ENCODE measurements at places on chromosomes 16 and 17.
A peak's percentile ranks its signal among the peaks of the same experiment; 100 is the strongest.

- DNase-seq: no peak
Observed at GRCh38 chr17:63480192-63480784, 3.4 kb downstream of the ACE start.

GRCh38 chr17:78364436-78365281, 4.8 kb upstream of the SOCS3 start:
- no peak for DNase-seq

DNA sequence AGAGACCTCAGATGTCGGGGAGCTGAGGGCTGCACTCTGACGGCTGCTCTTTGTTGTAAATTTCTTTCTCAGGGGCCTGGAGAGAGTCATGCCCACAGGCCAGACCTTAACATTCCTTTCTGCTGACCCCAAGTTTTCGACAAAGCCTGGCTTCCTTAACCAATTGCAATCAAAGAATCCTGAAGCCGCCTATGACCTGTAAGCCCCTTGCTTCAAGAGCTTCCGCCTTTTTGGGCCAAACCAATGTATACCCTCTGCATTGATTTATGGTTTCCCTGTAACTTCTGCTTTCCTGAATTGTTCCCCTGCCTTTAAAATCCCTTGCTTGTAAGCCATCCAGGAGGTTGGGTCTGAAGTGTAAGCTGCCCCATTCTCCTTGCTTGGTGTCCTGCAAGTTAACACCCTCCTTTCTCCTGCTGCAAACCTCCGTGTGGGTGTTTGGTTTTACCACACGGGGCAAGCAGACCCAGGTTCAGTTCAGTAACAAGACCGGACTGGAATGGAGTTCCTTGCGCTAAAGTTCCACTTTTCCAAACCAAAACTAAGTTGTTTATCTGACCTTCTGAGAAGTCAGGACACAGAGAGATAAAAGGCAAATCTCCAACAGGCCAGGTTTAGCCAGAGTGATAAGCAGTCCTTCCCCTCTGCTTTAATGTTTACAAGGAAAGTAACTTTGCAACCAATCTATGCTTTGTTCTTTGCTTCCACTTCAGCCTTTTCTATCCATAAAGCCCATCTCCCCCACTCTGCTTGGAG, 141.6 kb downstream of the KCNJ12 start:
- no peak for DNase-seq

DNA sequence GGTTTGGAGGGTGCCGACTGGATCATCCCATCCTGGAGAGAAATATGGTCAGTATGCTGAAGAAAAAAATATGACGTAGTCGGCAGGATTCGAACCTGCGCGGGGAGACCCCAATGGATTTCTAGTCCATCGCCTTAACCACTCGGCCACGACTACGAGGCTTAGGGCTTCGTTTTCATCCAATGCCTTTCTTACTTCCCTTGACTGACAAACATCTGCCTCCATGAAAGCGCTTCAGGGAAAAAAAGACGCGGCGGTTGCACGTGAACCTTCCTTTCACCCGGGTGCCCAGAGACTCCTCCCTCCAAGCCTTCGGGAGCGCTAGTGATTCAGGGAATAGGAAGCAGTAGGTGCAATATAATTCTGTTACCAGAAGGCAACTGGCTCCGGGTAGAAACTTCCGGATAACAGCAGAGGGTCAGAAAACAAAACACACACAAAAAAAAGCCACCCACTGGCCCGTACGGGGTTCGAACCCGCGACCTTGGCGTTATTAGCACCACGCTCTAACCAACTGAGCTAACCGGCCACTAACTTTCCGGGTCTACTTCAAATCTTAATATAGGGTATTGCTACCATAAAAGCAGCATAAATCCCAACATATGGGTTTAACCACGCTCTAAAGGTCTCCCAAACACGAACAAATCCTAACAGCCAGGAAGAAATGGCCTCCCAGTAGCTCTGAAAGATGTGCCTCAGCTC, 16.3 kb upstream of the AURKB start:
- peak; percentile 84 for DNase-seq

DNA sequence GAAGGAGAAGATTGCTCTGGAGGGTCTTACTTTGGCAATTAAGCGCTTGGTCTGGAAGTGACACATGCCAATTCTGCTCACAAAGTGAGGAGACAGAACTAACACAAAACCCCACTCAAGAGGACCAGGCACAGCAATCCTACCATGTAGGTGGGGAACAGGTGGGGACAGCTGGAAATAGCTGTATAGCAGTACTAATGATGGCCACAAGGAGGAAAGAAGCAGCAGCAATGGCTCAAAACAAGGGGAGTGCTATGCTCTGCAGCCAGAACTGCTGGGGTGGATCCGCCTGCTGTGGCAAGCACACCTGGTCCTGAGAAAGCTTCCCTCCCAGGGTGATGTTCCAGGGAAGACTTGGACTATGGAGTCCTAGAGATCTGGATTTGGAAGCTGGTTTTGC, 17.0 kb upstream of the TMEM132E start:
- DNase-seq: peak; percentile 15

DNA sequence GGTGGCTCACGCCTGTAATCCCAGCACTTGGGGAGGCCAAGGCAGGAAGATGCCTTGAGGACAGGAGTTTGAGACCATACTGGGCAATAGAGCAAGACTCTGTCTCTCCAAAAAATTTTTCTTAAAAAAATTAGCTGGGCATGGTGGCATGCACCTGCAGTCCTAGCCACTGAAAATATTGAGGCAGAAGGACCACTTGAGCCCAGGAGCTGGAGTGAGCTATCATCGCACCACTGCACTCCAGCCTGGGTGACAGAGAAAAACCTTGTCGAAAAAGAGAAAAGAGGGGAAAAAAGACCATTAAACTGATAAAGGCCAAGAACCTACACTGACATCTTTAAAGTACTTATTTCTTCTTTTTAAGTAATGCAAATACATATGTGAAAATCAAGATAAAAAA, 53.4 kb upstream of the ITGA2B start:
- DNase-seq: no peak

GRCh38 chr17:8122422-8122923, 1.4 kb downstream of the HES7 start:
- DNase-seq: peak; percentile 47

- DNase-seq: no peak
Observed at GRCh38 chr17:44902135-44902760, 3.0 kb upstream of the EFTUD2 start.

DNA sequence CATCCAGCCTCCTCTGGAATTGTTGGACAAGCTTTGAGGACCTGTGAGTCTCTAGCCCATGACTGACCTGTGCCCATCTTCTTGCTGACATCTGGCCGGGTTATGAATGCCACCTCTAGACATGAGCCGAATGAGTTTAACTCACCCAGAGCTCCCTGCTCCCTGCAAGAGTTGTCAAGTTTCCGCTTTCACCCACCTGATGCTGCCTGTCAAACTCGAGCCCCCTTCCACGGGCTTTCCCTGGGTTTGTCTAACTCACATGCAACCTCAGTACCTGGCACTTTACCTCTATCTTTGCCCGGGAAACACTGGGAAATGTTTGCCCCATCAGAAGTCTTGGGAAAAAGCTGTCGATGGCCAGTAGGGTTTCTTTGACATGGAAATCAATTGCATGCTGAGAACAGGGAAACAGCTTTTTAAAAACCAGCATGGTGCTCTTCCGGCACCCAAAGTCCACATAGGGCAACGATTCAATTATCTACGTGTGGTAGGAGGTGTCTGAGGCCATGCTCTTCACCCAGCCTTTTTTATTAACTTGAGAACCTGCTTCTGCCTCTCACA, 33.8 kb upstream of the DNAH17 start:
- DNase-seq: no peak

DNA sequence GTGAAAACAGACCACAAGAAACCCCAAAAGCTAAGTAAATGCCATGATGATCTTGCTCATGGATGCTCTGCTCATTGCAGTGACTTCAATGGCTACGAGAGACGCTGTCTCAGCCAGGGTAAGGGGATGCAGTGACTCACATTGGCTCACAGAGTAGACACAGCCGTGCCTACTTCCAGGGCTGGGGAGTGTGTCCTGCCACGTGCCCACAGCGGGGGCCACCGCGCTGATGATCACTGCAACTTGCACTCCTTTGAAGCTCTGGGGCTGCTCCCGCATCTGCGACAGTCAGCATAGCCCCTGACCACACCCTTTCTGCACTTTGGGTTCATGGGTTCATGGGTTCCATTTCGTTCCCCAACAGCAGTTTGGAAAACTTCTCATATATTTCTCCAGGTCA, 231.4 kb upstream of the RPL38 start:
- no peak for DNase-seq

DNA sequence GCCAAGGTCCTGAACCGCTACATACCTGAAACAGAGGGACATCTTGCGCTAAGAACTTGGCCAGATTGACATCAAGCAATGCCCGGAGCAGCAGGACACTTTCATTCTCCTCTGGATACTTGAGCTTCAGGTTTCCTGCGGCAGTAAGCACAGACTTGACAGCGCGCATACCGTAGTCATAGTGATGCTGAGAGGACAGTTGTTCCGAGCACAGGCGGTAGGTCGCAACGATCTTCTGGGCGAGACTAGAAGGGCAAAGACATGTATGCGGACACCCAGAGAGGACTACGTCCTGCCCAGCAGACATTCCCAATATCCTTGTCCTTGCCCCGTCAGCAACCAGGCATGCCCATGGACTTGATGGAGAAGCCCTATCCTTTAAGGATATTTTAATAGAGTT, 112.9 kb downstream of the DNAH3 start:
- DNase-seq: no peak

DNA sequence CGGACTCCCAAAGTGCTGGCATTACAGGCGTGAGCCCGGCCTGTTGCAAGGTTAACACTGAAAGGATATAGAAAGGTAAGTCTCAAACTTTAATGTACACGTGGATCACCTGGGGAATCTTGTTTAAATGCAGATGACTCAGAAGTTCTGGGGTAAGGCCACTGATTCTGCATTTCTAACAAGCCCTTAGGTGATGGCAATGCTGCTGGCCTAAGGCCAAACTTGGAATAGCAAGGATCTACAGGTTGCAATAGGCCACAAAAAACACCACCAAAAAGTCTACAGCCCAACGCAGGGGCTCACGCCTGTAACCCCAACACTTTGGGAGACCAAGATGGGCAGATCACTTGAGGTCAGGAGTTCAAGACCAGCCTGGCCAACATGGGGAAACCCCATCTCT, 4.2 kb downstream of the CMTM4 start:
- no peak for DNase-seq

- peak; percentile 97 for DNase-seq
Observed at GRCh38 chr17:50064253-50065001, 8.5 kb downstream of the ITGA3 start.

DNA sequence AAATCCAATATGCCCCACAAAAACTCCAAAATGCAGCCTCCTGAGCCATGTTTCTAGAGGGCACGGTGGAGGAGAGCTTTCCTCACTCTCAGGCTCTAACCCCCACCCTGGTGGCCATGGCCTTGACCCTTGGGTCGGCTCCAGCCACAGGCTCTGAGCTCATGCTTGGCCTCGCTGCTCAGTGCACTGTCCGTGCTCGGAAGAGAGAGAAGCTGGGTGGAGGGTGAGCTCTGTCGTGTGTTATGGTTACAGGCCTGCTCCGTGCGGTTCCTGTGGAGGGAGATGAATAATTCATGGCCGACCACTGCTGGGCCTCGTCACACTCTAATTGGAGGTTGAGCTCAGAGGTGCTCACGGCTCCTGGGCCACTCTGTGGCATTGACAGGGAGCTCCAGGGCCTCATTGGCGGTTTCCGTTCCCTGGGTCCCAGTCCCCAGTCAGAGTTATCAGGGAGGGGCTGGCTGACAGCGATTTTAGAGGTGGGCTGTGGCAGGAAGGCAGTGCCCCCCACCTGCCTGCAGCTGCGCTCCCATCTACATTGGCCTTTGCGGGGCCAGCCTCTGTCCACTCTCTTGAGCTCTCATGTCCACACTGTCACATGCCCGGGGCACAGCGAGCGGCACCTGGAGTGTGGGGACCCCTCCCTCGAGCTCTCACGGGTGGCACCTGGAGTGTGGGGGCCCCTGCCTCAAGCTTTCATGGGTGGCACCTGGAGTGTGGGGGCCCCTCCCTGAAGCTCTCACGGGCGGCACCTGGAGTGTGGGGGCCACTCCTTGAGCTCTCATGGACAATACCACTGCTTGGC, 24.9 kb downstream of the ACSF3 start:
- no peak for DNase-seq

DNA sequence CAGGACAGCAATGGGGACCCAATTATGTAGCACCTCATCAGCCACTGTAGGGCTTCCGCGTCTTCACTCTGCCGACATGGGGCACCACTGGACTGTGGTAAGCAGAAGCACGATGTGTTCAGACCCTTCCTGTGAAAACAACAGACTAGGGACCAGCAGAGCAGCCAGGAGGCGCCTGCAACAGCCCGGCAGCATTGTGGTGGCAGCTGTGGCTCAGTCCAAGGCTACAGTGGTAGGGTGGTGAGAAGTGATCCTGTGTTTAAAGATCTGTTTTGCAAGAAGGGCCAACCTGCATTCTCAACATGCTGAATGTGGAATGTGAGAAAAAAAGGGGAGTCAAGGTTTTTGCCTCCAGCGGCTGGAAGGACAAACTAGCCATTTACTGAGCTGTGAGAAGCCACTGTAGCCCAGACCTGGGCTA, 80.8 kb downstream of the GAS7 start:
- no peak for DNase-seq

- DNase-seq: no peak
Observed at GRCh38 chr16:23402100-23402499, 50.9 kb downstream of the COG7 start.

DNA sequence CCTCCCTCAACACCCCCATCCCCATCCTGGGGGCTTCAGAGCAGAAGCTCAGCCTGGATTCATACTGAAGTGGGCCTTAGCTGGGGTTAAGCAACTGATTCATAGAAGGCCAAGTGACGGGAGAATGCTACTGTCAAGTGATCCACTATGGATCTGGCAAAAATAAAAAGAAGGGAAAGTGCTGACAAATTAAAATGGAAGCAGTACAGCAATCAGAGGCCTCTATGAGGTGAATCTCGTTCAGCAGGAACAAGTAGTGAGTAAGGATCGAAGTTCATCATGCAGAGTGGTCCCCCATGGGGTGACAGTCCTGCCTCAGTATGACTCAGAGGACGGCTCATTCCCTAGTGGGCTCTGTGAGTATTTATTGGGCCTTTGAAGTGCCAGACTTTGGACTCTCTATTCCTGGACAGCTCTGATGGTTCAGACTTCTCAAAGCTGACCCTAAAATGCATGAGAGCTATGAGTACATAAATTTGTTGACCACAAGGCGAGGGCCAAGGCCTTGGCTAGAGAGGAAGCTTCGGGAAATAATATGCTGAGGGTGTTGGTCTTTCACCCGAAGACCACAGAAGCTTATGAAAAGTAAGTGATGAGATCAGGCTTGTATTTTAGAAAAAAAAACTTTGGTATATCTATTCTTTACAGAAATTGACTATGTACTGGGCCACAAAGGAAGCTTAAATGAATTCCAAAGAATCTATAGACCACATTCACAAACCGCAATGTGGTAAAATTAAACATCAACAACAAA, 5.3 kb upstream of the NSMCE1 start:
- DNase-seq: no peak

DNA sequence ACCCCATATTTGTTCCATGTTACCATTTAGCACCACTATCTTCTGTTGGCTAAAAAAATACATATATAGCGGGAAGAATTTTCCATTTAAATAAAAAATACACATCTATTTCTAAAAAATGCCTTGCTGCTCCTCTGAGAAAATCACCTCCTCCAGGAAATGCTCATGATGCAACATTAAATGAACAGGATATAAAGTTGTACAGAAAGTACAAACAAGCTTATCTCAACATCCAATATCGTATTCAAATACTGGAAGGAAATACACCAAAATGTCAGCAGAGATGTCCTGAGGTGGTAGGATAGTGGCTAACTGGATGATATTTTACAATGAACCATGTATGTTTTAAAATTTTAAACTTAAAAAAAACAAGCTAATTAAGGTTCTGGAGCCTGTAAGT, 21.3 kb downstream of the GNA13 start:
- peak; percentile 67 for DNase-seq

Measured in iris pigment epithelial cell (primary cell).